Stimulated activated CD8-positive, alpha-beta memory T cell treated with anti-CD3 and anti-CD28 coated beads, Interleukin-4, amount 100 ng/mL, for 4 hours (primary cell): ENCODE measurements at places on chromosomes 7 and 10.

DNA sequence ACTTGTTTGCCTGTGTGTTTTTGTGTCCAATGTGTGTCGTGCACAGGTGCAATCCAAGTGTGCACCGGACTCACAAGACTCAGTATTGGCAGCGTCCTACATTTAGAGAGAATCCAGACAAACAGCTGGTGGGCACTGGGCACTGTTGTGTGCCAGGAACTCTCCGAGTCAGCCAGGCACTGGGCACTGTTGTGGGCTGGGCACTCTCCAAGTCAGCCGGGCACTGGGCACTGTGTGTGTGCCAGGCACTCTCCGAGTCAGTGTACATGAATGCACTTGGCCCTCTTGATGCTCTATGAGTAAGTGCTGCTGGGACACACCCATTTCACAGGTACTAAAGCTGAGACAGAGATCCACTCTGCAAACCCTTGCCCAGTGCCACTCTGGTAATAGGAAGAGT, 303.5 kb downstream of the PTPRN2 start:
- DNase-seq: no peak

- DNase-seq: no peak
These were observed 152.4 kb downstream of the PRPF18 start for GRCh38 chr10:13739183-13739582.

- no peak for DNase-seq
These were observed 42.6 kb downstream of the ADAMTS14 start for GRCh38 chr10:70714951-70715350.

- no peak for DNase-seq
These were observed 4.6 kb upstream of the VPS37D start for GRCh38 chr7:73663033-73663432.

DNA sequence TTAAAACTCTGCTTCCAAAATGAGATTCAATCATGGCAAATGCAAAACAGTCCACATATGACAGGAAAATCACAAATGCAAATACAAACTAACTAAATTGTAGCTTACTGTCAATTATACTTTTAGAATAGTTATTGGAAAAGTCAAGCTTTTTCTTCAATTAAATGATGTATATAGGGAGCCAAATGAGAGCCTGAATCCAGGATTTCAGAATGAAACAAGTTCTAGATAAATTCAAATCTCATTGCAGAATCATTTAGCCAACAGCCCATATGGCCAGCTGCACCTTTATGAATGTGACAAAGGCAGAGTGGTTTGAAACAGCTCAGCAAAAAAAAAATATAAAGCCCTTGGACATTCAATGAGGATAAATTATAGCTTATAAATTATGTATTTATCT, 82.2 kb upstream of the SCIN start:
- no peak for DNase-seq

DNA sequence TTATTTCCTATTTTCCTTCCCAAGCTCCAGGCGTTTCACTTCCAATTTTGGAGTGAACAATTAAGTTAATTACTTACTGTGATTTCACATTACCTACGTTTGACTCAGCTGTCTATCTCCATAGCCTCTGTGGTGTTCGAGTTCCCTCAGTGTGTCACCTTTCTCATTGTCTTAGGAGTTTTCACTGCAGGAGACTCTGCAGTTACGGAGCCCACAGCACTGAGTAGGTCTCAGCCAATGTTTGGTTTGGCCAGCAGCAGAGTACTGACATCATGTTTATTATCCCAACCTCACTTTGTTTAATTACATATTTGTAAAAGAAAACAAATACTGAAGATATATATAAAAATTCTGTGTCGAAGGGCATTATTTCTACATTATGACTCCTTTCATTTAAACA, 1123.9 kb downstream of the CNTNAP2 start:
- no peak for DNase-seq

GRCh38 chr7:158811894-158812293, 17.4 kb downstream of the ESYT2 start:
- DNase-seq: no peak

GRCh38 chr10:49798275-49798674, 36.2 kb upstream of the OGDHL start:
- no peak for DNase-seq

DNA sequence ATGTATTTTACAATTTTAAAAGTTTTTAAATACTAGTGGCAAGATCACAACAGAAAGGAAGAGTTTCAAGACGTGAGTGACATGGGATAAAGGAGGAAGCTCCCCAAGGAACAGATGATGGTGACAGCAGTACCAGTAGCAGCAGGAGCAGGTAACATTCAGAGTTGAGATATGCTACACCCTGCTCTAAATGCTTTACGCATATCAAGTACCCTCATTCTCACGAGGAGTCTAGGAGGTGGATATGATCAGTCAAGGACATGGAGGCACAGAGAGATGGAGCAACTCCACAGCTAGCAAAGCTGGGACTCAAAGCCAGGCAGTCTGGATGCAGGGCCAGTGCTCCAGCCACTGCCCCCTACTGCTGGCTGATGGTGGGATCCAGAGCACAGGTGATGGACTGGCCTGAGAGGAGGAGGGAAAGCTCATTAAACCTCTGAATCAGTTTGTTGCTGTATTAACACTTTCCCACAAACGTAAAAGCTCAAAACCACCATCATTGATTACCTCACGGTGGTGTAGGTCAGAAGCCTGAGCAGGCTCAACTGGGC, 17.5 kb downstream of the RP9 start:
- no peak for DNase-seq

- DNase-seq: no peak
These were observed 249.1 kb downstream of the DNAJB9 start for GRCh38 chr7:108818742-108819141.

DNA sequence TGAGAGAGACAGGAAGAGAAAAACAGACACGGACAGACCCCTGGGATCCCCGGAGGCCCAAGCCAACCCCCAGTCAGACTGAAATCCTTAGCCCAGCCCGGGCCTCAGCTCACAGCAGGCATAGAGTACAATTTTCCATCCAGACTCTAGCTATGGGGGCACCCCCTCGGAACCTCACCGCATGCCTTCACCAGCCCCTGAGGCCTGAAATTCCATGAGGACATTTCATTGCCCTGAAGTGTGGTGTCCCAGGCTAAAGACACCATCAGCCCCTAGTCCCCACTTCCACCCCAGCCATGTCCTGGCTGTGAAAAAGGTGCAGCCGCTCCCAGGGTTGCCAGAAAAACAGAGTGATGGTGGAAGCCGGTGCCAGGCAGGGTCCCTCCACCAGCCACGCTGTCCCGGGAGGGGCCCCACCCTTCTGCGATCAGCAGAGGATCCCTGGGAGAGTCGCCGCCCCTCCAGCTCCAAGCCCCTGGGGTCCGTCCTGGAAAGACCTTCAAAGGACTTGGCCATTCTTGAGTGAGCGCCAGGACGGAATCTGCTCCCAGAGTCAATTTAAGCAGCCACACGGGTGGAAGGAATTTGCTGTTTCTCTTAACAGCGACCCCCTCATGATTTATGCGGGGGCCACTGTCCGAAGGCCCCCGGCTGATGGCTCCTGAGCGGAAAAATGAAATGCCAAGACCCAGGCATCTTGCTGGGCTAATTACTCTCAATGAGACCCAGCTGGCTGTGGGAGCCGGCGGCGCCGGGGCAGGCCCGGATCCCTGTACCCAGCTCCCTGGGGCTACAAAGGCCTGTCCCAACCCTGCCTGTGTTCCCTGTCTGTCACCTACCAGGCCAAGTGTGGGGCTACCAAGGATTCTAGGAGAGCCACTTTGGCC, 23.2 kb downstream of the MYL10 start:
- DNase-seq: no peak

GRCh38 chr10:97479939-97480338, 18.3 kb downstream of the MMS19 start:
- DNase-seq: no peak

DNA sequence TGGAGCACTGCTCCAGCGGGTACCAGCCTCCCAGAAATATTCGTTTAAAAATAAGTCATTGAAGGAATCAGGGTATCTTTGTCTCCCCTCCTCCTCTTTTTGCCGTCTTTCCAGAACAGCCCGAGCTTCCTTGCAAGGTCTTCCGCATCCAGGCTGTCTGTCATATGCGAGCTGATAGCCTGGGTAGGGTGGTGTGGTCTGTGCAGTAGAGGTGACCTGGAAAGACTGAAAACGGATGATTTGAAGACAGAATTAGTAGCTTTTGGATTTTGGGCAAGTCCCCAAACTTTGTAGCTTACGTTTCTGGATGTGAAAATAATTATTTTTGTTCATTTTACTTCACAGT, 480 bp downstream of the VPS50 start:
- no peak for DNase-seq

DNA sequence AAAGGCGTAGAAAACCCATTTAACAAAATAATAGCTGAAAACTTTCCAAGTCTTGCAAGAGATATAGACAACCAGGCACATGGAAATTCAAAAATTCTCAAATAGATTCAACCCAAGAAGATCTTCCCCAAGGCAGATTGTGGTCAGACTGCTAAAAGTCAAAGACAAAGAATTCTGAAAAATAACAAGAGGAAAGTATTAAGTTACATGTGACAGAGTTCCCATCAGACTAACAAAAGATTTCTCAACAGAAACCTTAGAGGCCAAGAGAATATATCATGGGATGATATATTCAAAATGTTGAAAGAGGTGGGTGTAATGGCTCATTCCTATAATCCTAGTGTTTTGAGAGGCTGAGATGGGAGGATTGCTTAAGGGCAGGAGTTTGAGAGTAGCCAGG, 59.8 kb downstream of the TMEM178B start:
- no peak for DNase-seq

DNA sequence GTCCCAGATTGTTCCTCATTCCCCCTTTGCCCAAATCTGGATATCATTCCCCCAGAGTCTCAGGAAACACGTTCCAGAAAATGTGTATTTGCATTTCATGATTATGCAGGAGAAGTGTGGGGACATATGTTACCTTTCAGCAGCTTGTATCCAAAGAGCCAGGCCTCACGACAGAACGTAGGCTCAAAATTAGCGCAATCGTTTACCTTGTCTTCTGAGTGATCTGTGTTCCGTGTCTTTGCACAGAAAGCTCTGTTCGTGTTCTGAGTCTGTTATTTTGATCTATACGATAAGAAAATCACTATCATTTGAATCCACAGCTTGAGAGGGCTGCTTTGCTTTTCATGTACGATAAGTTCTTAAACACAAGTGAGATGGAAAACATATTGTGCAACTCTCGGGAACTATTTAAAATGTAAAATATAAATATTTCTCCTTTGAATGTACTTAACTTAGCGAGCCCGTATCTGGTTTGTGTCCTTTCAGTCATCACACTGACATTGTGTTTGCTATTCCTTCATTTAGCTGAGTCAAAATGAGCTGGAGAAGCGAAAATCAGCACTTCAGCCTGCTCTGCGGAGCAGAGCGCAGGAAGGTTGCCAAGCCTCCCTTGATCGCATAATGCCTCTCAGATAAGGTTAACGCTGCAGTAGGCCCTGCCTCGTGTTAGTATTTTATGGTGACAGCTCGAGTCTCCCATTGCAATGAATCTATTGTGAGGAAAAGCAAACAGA, 80.2 kb upstream of the CACNB2 start:
- DNase-seq: no peak

DNA sequence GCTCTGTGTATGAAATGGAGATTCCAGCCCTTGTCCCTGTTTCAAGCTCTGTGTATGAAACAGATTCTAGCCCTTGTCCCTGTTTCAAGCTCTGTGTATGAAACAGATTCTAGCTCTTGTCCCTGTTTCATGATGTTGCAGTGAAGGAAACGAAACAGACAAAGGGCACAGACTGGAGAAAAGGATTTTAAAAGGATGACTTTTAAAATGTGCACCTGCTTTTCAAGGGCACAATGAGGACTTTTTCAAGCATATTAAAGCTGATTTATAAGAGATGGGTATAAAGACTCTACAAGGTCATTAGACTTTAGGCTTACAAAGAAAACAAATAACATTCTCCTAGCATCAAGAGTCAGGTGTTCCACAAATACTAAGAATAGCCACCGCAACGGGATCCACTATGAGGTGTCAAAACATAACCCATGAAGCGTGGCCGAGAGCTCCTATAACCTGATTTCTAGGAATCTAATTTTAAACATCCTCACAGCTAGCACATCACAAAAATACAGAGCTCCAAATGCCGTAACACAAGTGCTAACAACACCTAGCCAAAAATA, 29.0 kb downstream of the DIP2C start:
- DNase-seq: no peak

GRCh38 chr7:156055206-156055822, 243.1 kb upstream of the SHH start:
- no peak for DNase-seq

DNA sequence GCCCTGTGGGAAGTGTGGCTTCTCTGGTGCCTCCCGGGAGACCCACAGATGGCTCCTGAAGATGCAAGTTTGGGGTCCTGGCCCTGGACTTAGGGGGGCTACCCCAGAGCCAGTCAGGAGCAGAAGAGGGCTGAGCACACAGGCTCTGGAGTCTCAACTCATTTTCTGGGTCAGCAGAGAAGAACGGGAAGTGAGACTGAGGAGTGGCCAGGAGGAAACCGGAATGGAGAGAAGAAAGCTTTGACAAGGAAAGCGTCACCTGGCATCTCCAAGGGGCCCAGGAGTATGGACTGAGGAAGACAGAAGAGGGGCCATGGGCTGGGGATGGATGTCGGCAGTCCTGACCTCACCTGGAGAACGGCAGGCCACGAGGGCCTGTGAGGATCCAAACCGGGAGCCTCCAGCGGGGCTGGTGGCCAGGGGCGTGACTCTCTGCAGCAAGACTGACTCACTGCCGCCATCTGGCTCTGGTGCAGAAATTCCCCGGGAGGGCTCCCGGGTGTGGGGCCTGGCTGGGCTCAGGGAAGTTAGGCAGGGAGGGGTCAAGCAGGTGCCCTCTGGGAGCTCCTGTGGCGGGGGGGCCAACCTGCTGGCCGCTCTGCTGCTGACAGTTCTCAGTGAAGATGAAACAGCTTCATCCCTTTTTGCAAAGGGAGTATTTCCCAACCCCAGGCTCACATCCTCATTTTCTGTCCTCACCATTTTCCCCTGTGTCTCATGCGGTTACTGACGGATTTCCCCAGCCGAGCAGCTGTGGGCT, 23.6 kb downstream of the DAGLB start:
- no peak for DNase-seq

DNA sequence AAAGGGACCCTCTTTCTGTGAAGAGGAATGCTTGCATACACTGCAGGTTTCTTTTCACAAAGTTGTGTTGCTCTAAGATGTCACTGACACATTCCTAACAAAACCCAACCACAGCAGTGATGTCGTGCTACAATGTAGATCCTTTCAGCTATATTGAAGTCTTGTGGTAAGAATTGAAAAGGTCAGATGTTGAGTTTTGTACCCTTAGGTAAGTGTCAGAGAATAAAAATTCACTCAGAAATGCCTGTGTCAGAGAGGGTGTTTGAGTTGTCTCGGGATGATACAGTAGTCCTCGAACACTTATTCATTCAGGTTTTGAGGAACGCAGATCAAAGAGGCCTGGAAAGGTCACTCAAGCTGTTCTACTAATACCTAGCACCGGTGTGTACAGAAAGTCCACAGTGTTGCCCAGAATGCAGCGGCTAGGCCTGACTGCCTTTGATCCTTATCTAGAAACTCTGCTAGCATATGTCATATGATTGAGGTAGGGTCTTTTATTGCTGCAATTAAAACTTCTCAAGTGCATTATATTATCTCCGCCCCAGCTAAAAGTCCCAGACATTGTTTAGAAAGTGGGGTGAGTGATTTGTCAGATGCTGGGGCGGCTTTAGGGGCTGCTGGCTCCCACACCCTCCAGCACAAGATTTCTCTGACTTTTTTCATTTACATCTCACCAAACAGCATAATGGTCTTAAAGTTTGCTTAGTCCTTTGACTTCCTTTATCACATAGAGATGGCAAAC, 26.0 kb downstream of the RNF32 start:
- no peak for DNase-seq
